ENCODE measurements at places on chromosomes 6 and 20.

- DNase-seq: no peak
These were observed 5.5 kb downstream of the CDH4 start for GRCh38 chr20:61257611-61258010.

GRCh38 chr6:41470029-41470330 lies 76.2 kb upstream of the FOXP4 start:
- DNase-seq: no peak

GRCh38 chr6:108630050-108630714 lies 69.5 kb downstream of the FOXO3 start:
- no peak for DNase-seq

- DNase-seq: no peak
These were observed 13.7 kb upstream of the PLCG1 start for GRCh38 chr20:41123631-41124030.

DNA sequence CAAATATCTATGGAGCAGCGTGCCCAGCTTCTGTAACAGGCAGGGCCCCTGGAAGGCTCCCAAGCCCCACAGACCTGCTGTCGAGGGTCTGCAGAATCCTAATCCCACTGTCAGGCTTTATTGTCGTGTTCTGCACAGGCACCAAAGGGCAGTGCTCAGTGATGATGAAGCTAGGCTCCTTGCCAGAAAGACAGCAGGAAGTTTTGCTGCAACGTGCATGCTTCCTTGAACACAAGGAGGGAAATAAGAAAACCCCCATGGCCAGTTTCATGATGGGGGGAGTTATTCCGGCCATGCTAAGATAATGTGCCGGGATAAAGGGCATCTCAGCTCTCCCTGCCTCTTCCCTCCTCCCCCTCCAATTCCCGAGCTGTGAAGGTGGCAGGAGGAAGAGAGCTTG lies 109.4 kb upstream of the KCNG1 start:
- DNase-seq: no peak

Data from activated gamma-delta T cell treated with anti-CD3 and anti-CD28 coated beads, Interleukin-2, amount 50 U/mL, for 16 hours (primary cell).